ENCODE measurements at places on chromosomes 4 and X. TPM values are rescaled to one million over a fixed set of nuclear protein-coding genes. Genes with fewer than 3 reads are reported as not detected.

DNA sequence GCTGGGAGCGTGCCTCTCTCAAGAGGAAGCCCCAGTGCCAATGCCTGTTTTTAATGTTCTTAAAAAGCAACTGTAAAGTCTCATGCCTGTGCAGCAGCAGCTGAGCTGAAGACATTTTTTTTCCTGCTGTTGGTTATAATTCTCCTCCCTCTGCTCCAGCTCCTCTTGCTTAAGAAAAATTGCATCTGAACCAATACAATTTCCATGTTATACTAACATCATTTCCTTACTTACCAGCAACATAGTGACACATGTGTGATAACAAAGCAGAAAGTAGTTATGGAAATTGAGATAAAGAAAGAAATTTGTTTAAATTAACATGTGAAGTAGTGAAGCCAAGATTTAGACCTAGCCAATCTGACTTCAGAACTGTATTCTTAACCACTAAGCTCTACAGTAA, 101.4 kb downstream of the TBC1D19 start:
- H3K4me1 ChIP-seq: no peaks in the 10 kb centered on the region
- H3K27ac ChIP-seq: no peak overlapping the region
- H3K27me3 ChIP-seq: no peaks in the 10 kb centered on the region
- no peak overlapping the region for H3K4me3 ChIP-seq
- peaks cover 32% of the 10 kb centered on the region for H3K36me3 ChIP-seq

GRCh38 chr4:105936901-105937300, 41.6 kb downstream of the NPNT start:
- H3K27me3 ChIP-seq: no peaks in the 10 kb centered on the region
- no peak for DNase-seq
- H3K36me3 ChIP-seq: no peaks in the 10 kb centered on the region

GRCh38 chrX:148542481-148543255, 42.3 kb downstream of the AFF2 start:
- H3K4me3 ChIP-seq: no peak overlapping the region
- H3K27me3 ChIP-seq: no peaks in the 10 kb centered on the region
- H3K27ac ChIP-seq: no peak overlapping the region

- no peaks in the 10 kb centered on the region for H3K27me3 ChIP-seq
- H3K36me3 ChIP-seq: no peaks in the 10 kb centered on the region
- no peak overlapping the region for H3K27ac ChIP-seq
- no peak for DNase-seq
Observed at GRCh38 chrX:6917666-6918065, 229.8 kb upstream of the STS start.

GRCh38 chr4:128517739-128518510, 230.3 kb upstream of the PGRMC2 start:
- H3K36me3 ChIP-seq: peaks cover 2% of the 10 kb centered on the region
- no peak overlapping the region for H3K27ac ChIP-seq
- peaks cover 8% of the 10 kb centered on the region for H3K27me3 ChIP-seq
- peaks cover 11% of the 10 kb centered on the region for H3K4me1 ChIP-seq

GRCh38 chr4:1796486-1797204, 3.6 kb downstream of the FGFR3 start:
- H3K4me1 ChIP-seq: peaks cover 2% of the 10 kb centered on the region
- H3K27ac ChIP-seq: no peak overlapping the region
- no peaks in the 10 kb centered on the region for H3K36me3 ChIP-seq
- peaks cover 10% of the 10 kb centered on the region for H3K27me3 ChIP-seq

DNA sequence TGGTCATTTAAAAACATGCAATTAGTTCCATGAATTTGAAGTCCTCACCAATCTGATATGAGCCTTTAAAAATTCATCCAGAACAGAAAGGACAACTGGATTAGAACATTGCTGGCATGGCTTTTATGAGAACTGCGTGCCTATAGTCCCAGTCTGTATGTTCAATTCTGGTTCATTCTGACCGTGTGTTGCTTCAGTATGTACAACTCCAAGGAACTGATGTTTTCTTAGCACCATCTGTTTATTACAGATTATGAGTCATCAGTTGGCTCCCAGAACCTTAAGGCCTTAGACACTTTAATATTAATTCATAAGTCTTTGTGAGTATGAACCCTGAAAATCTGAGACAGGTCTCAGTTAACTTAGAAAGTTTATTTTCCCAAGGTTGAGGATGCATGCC, 115.0 kb downstream of the CEP44 start:
- H3K36me3 ChIP-seq: no peaks in the 10 kb centered on the region
- DNase-seq: no peak
- H3K27ac ChIP-seq: no peak overlapping the region

GRCh38 chr4:58368221-58368620, 1258.0 kb upstream of the IGFBP7 start:
- no peak overlapping the region for H3K4me3 ChIP-seq
- no peaks in the 10 kb centered on the region for H3K27me3 ChIP-seq
- DNase-seq: no peak
- no peaks in the 10 kb centered on the region for H3K4me1 ChIP-seq
- H3K36me3 ChIP-seq: no peaks in the 10 kb centered on the region

DNA sequence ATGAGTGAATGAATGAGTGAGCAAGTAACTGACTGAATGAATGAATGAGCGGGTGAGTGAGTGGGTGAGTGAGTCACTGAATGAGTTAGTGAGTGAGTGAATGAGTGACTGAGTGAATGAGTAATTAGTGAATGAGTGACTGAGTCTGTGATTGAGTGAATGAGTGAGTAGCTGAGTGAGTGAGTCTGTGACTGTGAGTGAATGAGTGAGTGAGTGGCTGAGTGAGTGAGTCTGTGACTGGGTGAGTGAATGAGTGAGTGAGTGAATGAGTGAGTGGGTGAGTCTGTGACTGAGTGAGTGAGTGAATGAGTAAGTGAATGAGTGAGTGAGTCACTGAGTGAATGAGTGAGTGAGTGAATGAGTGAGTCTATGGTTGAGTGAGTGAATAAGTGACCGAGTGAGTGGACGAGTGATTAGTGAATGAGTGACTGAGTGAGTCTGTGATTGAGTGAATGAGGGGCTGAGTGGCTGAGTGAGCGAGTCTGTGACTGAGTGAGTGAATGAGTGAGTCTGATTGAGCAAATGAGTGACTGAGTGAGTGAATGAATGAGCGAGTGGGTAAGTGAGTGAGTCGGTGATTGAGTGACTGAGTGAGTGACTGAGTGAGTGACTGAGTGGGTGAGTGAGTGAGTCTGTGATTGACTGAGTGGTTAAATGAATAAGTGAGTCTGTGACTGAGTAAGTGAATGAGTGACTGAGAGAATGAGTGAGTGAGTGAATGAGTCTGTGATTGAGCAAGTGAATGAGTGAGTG, 223.0 kb upstream of the PSAPL1 start:
- no peak overlapping the region for H3K4me3 ChIP-seq
- DNase-seq: no peak
- H3K4me1 ChIP-seq: peaks cover 10% of the 10 kb centered on the region
- no peaks in the 10 kb centered on the region for H3K36me3 ChIP-seq
- H3K27ac ChIP-seq: no peak overlapping the region

DNA sequence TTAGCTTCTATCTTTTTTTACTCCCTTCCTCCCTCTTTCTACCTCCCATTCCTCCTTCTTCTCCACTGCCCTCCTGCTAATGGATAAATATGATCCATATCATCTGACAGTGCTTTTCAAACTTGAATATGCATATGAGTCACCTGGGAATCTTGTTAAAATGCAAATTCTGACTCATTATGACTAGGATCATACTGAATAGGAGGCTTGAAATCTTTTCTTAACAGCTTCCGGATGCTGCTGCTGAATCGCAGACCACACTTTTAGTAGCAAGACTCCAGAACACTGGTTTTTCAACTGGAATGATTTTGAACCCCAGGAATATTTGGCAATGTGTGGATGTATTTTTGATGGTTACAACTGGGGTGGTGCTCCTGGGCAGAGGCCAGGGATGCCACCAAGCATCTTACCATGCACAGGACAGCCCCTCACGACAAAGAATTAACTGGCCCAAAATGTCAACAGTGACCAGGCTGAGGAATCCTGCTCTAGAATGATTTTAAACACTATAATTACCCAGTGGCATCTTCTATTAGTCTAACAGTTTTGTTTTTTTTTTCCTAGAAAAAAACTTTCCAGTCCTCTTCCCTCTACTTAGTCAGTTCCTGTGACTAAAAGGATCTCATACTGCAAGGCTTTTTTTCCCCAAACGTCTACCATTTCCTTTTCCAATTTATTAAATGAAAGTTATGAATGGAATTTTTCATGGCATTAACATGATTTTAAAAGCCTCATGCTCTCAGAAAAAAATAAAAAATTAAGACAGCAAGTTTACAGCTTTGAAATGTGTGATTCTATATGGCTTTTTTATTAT, 10.6 kb upstream of the PYURF start:
- H3K36me3 ChIP-seq: no peaks in the 10 kb centered on the region
- no peak overlapping the region for H3K4me3 ChIP-seq

- H3K27me3 ChIP-seq: no peaks in the 10 kb centered on the region
- no peak overlapping the region for H3K4me3 ChIP-seq
- no peak overlapping the region for H3K27ac ChIP-seq
- no peaks in the 10 kb centered on the region for H3K36me3 ChIP-seq
Observed at GRCh38 chrX:101385026-101385684, 836 bp downstream of the BTK start.

Gene HERC5
- 11.5 TPM for total RNA-seq

Gene CNGA1
- total RNA-seq: not detected

Gene CT45A2
- not detected for total RNA-seq

Gene PPEF1
- total RNA-seq: 0.26 TPM

Gene SATL1
- total RNA-seq: not detected
